ENCODE measurements at places on chromosomes 7 and 10.

GRCh38 chr7:155584261-155584660 is 37.9 kb upstream of the CNPY1 start:
- DNase-seq, result no peak

- DNase-seq, result no peak
Observed at GRCh38 chr7:35593899-35594298, 101.0 kb downstream of the HERPUD2 start.

GRCh38 chr7:148262721-148263229 is 327.8 kb upstream of the C7orf33 start:
- DNase-seq, result peak; percentile 87

GRCh38 chr7:30846378-30846777 is 65.3 kb upstream of the AQP1 start:
- no peak for DNase-seq

DNA sequence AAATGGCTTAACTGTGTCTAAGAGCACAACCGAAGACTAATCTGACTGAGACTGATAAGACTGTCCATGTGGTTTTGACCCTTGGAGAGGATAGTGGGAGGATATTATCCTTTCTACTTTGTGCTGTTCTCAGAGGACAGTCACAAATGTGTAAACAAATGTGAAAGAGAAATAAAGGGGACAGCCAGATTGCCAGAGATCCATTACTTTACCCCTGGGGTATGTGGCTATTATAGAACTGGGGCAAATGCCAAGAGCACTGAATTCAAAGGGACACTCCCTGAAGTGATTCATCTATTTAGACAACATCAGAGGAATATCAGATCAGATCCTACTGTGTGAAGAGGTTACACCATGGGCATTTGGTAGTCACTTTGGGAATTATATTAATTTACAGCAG is 154.7 kb downstream of the RNLS start:
- no peak for DNase-seq

DNA sequence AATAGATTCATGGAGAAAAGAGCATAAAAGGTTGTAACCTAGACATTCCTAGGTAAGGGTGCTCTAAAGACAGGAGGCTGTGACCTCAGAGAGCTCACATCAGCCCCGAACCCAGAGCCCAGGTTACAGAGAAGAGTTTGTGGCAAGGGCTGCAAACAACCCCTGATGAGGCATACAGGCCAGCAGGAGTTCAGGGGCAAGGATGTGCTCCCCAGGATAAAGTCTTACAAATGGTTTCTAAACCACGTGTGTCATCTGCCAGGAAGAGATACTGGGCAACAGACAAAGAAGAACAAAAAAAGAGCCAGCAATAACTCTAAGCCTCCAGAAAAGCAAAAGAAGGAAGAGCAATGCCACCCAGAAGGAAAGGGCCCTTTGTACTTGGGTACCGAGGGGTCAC is 27.7 kb downstream of the NCAPG2 start:
- DNase-seq, result no peak

GRCh38 chr7:31853380-31853779 is 166.4 kb downstream of the PPP1R17 start:
- DNase-seq, result no peak

DNA sequence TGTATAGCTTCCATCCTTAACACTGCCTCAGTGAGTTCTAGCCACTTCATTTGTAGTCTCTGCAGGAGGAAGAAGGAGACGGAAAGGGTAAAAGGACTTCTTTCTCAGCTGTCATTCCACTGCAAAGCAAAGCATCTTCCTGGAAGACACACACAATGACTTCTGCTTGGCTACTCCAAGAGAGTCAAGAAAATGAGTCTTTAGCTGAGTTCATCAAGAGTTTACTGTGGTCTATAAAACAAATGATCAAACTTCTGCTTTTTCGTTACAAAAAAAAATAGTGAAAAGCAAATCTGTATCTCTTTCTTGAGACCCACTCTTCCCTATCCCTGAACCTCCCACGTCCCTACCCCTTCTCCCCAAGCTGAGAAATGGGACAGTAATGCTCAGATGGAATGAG is 205.0 kb upstream of the AHR start:
- no peak for DNase-seq

- no peak for DNase-seq
Observed at GRCh38 chr10:84076047-84076388, 63.3 kb upstream of the GHITM start.

DNA sequence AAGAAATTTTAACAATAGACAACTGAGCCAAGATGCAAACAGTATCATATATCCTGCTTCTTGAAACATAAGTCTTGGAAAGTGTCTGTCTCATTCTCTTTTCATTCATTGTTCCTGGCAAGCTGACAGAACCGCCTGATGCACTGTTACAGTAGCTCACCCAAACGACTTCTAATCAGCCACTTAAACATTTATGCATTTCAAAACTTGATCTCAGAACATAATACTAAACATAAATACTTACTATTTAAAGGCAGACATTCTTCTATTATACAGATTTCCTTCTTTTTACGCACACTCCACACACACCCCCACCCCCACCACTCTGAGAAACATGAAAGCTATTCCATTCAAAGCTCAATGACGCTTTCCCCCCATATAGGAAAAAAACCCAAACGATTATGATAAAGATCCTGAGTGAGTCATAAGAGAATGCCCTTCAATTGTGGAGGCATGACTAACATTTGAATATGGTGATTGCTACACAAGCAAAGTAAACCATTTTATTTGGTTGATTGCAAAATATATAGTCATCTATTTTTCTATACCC is 30.5 kb downstream of the SHTN1 start:
- DNase-seq, result no peak

GRCh38 chr7:150666412-150666811 is 19.1 kb upstream of the GIMAP2 start:
- peak; percentile 5 for DNase-seq

DNA sequence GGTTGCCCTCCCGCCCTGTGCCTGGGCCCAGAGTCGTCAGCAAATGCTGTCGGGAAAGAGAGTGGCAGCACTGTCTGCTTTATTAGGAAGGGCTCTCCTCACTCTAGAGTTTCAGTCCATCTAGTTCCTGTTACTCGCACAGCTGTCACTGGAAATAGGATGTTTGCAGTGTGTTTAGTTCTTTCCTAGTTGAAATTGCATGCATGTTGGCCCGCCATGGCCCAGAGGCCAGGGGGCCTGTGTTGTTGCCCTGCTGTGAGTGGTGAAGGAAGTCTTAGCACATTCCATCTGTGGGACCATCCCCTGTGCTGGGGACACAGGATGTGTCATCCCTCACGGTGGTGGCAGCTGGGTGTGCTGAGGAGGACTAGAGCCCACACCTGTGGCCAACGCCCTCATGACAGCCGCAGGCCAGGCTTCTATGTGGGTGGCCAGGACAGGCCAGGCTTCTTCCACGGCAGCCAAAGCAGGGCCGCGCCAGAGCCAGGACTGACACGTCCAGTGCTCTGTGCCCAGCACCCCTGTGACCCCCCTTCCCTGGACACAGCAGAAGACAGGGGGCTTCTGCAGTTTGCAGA is 45.4 kb downstream of the ZNF467 start:
- peak; percentile 42 for DNase-seq

DNA sequence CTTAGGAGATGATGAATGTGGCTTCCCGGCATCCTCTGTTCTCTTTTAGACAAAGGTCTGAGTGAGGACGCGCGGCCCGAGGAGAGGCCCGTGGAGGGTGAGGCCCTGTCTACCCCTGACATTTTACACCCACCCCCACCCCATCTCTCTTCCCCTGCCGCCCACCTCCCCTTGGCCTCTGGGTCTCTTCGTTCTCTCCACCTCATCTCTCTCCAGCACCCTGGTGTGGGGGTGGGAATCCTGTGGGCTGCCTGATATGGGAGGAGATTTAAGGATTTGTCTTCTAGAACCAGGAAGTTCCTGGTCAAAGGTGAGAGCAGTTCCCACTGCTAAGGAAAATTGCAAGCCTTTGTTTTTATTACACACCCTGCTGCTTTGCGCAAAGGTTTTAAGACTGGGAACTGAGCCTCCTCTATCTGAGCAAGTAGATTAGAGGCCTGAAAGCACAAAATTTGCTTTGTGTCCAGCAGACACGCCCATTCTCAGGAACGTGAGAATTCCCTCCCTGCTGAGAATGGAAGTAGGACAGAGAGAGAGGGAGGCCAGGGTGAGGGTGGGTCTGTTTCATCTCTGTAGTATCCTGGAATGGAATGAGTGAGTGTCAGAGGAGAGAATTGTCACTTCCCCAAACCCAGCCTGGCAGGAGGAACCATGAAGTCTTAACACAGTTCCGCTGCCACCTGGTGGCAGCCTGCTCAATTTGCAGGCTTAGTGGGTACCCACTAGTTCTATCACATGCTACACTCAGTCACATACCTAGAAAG is 91.2 kb downstream of the GTF2IRD1 start:
- peak; percentile 83 for DNase-seq

- peak; percentile 71 for DNase-seq
Observed at GRCh38 chr10:93566435-93567276, at the start of gene FFAR4. Gene FFAR4 (plus strand): TSS chr10:93566665. CDS start chr10:93566721, 56 bp downstream.

- DNase-seq, result no peak
Observed at GRCh38 chr10:43132867-43133787, 5.1 kb upstream of the CSGALNACT2 start.

- DNase-seq, result peak; percentile 65
Observed at GRCh38 chr7:97130417-97131139, 13.1 kb downstream of the SDHAF3 start.

GRCh38 chr7:150378115-150378852 is 846 bp upstream of the ZNF775 start:
- DNase-seq, result peak; percentile 98

DNA sequence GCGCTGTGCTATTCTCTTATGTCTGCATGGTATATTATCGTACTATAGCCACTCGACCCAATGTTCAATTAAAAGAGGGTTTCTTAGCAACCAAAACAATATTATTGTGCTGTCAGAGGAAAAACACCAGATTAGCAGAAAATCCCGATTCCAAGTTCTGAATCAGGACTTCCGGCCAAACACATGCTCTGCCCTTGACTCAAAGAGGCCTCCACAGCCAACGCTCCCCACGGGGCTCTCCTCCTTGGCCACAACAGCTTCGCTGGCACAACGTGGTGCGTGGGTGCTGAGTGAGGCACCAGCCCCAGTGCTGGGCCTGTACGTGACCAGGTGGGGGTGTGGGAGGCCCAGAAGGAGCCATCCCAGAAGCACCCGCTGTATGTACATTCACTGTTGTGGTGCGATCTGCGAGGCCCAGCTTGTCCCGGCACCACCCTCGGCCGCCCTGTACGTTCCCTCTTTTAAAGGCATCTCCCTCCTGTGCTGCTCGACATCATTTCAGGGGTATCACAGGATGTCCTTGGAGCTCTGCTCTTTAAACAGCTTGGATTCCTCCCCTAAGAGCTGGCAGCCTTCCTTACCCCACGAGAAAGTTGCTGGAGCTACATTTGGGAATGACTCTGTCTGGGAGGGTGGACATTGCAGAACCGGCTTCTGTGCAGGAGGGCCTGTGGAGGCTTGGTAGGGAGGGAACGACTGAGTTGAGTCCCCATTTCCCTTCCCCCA is 736.2 kb downstream of the PARD3 start:
- DNase-seq, result no peak

- DNase-seq, result no peak
Observed at GRCh38 chr10:79280956-79281355, 66.3 kb upstream of the PPIF start.

- no peak for DNase-seq
Observed at GRCh38 chr7:35691366-35691765, 3.6 kb downstream of the HERPUD2 start.

DNA sequence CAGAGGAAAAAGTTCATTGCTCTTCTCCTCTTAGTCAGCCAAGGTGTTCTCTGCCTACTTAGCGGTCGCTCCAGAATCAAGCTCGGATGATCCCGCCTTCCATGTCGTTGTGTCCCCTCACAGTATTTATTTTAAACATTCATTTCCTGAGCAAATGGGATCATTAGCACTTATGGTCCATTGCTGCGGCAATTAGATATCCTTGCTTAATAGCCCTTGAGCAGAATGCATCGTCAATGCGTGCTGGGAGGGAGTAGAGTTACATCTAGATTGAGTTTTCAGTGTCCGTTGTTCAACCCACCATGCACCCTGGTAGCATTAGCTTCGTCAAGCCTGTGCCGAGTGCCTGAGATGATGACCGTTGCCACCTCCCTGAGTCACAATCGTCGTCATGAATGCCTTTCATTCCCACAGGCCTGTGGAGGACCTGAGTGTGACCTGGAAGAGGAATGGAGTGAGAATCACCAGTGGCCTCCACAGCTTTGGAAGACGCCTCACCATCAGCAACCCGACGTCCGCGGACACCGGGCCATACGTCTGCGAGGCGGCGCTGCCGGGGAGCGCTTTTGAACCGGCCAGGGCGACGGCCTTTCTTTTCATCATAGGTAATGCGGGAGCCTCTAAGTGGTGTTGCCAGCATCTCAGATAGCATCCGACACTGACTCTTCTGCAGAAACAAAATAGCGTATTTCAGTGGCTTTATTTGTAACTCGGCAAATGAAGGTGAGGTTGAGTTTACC is 650.4 kb downstream of the SDK1 start:
- no peak for DNase-seq

DNA sequence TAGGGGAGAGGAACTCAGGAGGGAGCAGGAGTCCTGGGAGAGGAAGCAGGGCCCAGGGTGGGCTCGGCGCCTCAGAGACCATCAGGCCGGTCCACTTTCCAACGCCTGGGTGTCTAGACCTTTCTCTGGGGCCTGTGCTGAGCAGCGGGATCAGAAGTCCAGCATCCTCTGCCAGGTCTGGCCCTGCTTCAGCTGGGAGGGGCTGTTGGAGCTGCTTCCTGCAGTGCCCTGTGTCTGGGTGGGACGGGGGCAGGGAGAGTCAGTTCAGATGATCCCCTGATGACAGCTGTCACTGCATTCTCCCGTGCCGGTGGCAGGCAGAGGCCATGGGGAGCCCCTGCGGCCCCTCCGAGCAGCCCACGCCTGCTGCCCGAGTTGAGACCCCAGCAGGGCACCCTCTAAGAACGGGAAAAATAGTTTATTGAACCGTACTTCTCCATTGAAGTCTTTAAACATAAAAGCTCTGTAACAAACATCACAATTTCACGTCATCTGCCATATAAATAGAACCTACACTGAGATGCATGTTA is 23.3 kb downstream of the AP5Z1 start:
- DNase-seq, result no peak

DNA sequence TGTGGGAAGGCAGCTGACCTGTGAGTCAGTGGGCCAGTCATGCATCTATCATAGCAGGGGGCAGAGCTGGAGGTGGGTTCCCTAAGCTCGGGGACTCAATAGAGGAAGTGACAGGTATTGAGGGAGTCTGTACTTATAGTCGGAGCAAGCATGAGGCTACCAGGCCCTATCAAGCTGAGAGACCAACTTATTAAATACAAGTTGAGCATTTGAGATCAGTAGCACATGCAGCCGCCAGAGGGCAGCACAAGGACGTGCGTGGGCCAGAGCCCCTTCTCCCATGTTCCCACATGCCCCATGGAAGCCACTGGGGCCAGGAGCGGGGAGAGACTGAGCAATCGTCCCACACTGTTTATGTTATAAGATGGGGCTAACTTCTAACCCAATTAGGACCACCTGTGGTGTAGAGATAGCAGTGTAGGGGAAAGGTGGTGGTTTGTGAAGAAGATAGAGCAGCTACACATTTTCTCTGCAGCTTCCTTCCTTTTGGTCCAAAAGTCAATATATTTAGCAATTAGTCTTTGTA is 13.0 kb upstream of the STK31 start:
- peak; percentile 80 for DNase-seq

GRCh38 chr7:24732646-24733413 is 24.4 kb downstream of the GSDME start:
- peak; percentile 82 for DNase-seq

Measured in islet precursor cell (in vitro differentiated cells).